Type B pancreatic cell (in vitro differentiated cells): ENCODE measurements at places on chromosomes 16 and 17.

DNA sequence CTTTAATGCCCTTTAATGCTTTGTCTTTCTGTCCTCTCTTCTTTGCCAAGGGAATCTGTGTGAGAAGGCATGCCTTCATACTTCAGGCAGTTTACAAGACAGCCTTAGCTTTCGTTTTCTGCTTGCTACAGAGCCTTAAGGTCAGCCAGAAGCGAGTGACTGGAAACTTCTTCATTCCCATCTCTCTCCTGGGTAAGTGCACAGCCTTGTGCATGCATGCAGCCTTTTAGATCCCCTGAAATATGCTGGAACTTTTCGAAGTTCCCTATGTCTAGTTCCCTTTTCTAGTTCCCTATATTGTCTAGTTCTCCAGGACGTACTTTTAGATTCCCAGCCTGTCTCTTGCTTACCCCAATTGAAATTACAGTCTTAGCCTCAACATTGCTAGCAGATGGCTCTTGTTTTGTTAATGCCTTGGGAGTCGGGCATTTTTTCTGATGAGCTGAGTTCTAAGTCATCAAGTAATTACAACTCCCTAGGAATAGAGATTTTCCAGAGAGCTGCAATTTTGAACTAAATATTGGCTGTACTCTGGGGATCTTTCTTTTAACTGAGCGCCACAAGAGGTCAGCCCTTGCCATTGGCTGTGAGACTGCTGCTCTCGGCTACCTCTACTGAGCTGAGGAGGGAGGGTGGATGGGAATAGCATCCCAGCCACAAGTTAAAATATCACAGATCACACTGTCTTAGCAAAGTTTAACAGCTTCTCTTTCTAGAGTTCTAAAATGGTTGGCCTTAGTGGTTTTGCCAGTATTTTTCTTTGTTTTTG is 22.7 kb upstream of the PPM1D start:
- no peak overlapping the region for H3K4me3 ChIP-seq
- no peak for DNase-seq
- H3K27me3 ChIP-seq, result no peaks in the 10 kb centered on the region
- H3K27ac ChIP-seq, result no peak overlapping the region
- H3K36me3 ChIP-seq, result no peaks in the 10 kb centered on the region

DNA sequence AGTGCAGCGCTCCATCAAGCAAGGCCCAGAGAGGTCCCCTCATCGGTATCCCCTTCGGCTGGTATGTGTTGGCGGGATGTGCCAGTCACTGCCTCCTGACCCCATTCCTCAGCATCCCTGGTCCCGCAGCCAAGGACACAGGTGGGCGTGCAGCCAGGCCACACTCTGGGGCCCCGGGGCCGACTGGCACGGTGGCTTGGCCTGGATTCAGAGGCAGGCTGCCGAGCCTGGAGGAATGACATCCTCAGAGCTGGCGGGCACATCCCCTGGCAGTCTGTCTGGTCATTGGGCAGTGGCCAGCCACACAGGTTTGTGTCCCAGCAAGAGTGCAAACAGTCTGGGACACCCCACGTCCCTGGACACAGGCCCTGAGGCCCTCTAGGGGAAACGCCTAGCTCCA is 111.1 kb downstream of the SDK2 start:
- H3K4me3 ChIP-seq, result no peak overlapping the region
- no peak overlapping the region for H3K27ac ChIP-seq
- peaks cover 53% of the 10 kb centered on the region for H3K4me1 ChIP-seq
- peaks cover 5% of the 10 kb centered on the region for H3K27me3 ChIP-seq

DNA sequence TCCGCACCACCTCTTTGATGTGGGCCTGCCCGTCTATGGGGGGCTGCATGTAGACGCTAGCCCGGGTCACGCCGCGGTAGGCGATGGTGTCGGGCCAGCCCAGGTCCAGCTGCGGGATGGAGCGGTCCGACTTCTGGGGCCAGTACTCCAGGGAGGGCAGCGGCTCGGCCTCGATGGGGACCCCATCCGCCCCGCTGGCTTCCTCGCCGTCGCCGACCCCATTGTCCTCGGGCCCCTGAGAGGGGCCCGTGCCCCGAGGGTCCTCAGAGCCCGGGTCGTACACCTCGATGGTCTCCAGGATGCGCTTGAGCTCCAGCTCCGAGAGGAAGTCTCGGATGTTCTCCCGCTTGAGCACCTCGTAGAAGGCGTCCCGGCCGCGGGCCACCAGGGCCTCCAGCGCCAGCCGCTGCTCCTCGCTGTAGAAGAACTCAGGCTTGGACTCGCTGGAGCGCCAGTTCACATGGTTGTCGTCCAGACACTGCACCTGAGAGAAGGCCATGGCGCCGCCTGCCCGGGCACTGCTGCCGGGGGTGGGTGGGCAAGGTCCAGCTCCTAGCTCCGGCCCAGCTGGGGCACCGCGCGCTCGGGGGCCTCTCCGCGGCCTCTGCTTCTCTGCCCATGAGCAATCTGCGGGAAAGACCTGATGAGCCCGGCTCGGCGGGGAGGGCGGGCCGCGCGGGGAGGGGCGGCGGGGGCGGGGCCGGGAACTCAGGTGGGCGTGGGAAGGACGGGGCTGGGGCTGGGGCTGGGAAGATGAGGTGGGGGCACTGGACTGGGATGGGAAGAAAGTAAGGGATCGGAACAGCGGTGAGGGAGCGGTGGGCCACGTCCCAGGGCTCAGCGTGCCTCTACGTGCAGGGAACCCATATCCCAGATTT is 782 bp downstream of the FAM83G start:
- peaks cover 7% of the 10 kb centered on the region for H3K4me1 ChIP-seq
- peak overlapping the region; percentile 81 for H3K27ac ChIP-seq
- DNase-seq, result no peak
- no peaks in the 10 kb centered on the region for H3K36me3 ChIP-seq

- peaks cover 4% of the 10 kb centered on the region for H3K4me1 ChIP-seq
- H3K27ac ChIP-seq, result no peak overlapping the region
- no peaks in the 10 kb centered on the region for H3K27me3 ChIP-seq
- no peak for DNase-seq
- no peak overlapping the region for H3K4me3 ChIP-seq
These were observed 8.1 kb downstream of the AQP8 start for GRCh38 chr16:25224731-25225319.

- H3K27me3 ChIP-seq, result no peaks in the 10 kb centered on the region
- H3K27ac ChIP-seq, result peak within 1 kb of the TSS; percentile 91
- DNase-seq, result peak; percentile 99
- peak within 1 kb of the TSS; percentile 95 for H3K4me3 ChIP-seq
- H3K4me1 ChIP-seq, result peaks cover 10% of the 10 kb centered on the region
- H3K36me3 ChIP-seq, result peaks cover 63% of the 10 kb centered on the region
These were observed at the start of the genes ZNF174 and ZSCAN32 for GRCh38 chr16:3400779-3401688. Gene ZNF174, plus strand, starts transcription at chr16:3401215. Its CDS starts 790 bp downstream, at chr16:3402005. Gene ZSCAN32, minus strand, starts transcription at chr16:3401004. Its CDS starts 3,447 bp downstream, at chr16:3397557.

DNA sequence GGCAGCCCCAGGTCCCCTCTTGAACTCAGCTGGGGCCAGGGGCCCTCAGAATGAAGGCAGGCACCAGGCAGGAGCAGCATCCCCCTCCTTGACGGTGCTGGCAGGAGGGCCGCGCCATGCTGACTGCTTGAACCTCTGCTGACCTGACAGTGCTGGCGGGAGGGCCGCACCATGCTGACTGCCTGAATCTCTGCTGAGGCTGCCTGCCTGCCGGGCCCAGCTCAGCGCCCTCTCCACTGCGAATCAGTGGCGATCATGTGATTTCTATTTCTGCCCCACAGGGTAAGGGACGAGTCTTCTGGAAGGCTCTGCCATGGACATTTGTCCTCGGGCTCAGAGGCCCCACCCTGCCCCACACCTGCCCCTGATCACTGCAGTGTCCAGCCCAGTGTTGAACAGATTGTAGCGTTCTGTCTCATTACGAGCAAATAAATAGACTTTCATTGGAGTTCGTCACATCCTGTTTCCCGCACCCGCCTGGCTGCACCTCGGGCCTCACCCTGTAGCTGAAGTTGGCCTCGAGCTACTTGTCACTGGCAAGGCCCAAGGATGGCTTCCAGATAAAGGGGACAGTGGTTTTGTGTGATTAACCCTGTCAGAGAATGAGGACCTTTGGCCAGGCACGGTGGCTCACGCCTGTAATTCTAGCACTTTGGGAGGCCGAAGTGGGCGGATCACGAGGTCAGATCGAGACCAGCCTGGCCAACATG is 8.6 kb downstream of the C16orf90 start:
- H3K4me1 ChIP-seq, result no peaks in the 10 kb centered on the region
- peaks cover 16% of the 10 kb centered on the region for H3K36me3 ChIP-seq
- H3K27ac ChIP-seq, result no peak overlapping the region
- no peak for DNase-seq
- no peak overlapping the region for H3K4me3 ChIP-seq
- no peaks in the 10 kb centered on the region for H3K27me3 ChIP-seq

DNA sequence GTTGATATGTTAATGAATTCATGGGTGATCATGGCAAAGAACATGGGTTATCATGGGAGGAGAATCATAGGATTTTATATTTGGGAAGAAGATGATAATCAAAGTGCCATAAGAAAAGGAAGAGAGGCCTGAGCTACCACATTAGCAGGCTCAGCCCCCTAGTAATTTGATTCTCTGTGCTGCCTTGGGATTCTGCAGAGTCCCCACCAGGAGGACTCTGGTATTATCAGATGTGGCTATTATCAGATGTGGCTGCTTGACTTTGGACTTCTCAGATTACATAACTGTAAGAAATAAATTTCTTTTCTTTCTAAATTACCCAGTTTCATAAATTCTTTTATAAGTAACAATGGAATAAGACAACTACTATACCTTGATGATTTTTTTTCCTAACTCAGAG is 137.6 kb downstream of the ITFG1 start:
- H3K27me3 ChIP-seq, result no peaks in the 10 kb centered on the region
- no peaks in the 10 kb centered on the region for H3K4me1 ChIP-seq
- no peak overlapping the region for H3K27ac ChIP-seq
- peaks cover 6% of the 10 kb centered on the region for H3K36me3 ChIP-seq
- H3K4me3 ChIP-seq, result no peak overlapping the region
- no peak for DNase-seq

- no peak overlapping the region for H3K27ac ChIP-seq
- H3K27me3 ChIP-seq, result no peaks in the 10 kb centered on the region
- peaks cover 3% of the 10 kb centered on the region for H3K4me1 ChIP-seq
- no peak for DNase-seq
- H3K36me3 ChIP-seq, result no peaks in the 10 kb centered on the region
These were observed 106.4 kb downstream of the SLC39A11 start for GRCh38 chr17:72985882-72986720.

DNA sequence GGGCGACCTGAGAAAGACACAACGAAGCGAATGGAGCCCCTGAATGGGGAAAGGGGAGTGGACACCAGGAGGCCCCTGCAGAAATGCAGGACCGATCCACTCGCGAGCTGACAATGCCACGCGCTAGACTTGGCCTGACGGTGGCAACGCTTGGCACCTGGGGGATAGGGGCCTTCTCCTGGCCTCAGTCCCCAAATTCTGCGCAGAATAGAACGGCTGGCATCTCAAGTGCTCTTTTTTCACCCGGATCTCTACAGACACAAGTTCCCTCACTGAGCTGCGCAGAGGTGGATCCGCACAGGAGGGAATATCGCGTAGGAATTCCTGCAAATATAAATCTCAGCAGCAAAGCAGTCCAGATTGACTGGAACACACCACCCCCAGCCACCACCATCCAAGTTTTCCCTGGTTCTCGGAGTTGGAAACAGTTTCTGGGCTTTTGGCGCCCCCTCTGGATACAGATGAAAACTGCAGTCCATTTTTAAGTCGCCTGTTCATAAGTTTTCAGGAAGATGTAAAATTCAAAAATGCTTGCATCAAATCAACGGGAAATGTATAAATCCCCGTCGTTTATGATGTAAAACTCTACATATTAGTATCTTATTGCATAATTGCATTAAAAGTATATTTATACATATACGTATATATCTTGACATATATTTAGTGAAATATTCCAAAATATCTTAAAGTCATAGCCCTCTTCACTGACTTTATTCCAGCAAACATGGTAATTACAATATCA is 2.3 kb upstream of the SOX9 start:
- peaks cover 7% of the 10 kb centered on the region for H3K36me3 ChIP-seq
- peak; percentile 82 for DNase-seq
- H3K27ac ChIP-seq, result peak overlapping the region; percentile 56
- peaks cover 80% of the 10 kb centered on the region for H3K27me3 ChIP-seq
- peak overlapping the region; percentile 88 for H3K4me3 ChIP-seq

- peaks cover 15% of the 10 kb centered on the region for H3K4me1 ChIP-seq
- H3K4me3 ChIP-seq, result no peak overlapping the region
- H3K36me3 ChIP-seq, result peaks cover 21% of the 10 kb centered on the region
- no peak for DNase-seq
These were observed 9.8 kb downstream of the RHOT1 start for GRCh38 chr17:32152130-32152529.

- DNase-seq, result no peak
- peaks cover 14% of the 10 kb centered on the region for H3K36me3 ChIP-seq
- no peaks in the 10 kb centered on the region for H3K4me1 ChIP-seq
- H3K27me3 ChIP-seq, result no peaks in the 10 kb centered on the region
- H3K4me3 ChIP-seq, result no peak overlapping the region
These were observed 352.7 kb downstream of the XYLT1 start for GRCh38 chr16:17117906-17118577.
